ENCODE measurements at places on chromosomes 12 and 14.

GRCh38 chr12:58067610-58068387 is 126.4 kb downstream of the ATP23 start:
- DNase-seq = no peak

GRCh38 chr14:22630486-22630885 is 13.7 kb downstream of the OR6J1 start:
- DNase-seq = no peak

DNA sequence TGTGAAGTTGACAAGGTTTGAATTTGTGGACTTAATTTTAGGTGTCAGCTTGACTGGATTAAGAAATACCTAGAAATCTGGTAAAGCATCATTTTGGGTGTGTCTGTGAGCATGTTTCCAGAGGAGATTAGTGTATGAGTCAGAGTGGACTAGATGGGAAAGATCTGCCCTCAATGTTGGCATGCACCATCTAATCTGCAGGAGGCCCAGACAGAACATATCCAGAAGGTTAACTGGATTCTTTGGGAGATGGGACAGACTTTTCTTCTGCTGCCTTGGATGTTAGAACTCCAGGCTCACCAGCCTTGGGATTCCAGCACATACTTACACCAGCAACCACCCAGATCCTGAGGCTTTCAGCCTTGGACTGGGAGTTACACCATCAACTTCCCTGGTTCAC is 14.1 kb downstream of the SGPP1 start:
- DNase-seq = no peak

- DNase-seq = peak; percentile 48
Observed at GRCh38 chr12:110733900-110734299, 8.8 kb downstream of the PPP1CC start.

GRCh38 chr12:93223440-93224426 is 154.0 kb upstream of the NUDT4 start:
- no peak for DNase-seq

- DNase-seq = no peak
Observed at GRCh38 chr12:108702595-108703320, 28.6 kb downstream of the CORO1C start.

Measured in NCI-H187 (cell line).